ENCODE measurements at places on chromosomes 2 and 18.

DNA sequence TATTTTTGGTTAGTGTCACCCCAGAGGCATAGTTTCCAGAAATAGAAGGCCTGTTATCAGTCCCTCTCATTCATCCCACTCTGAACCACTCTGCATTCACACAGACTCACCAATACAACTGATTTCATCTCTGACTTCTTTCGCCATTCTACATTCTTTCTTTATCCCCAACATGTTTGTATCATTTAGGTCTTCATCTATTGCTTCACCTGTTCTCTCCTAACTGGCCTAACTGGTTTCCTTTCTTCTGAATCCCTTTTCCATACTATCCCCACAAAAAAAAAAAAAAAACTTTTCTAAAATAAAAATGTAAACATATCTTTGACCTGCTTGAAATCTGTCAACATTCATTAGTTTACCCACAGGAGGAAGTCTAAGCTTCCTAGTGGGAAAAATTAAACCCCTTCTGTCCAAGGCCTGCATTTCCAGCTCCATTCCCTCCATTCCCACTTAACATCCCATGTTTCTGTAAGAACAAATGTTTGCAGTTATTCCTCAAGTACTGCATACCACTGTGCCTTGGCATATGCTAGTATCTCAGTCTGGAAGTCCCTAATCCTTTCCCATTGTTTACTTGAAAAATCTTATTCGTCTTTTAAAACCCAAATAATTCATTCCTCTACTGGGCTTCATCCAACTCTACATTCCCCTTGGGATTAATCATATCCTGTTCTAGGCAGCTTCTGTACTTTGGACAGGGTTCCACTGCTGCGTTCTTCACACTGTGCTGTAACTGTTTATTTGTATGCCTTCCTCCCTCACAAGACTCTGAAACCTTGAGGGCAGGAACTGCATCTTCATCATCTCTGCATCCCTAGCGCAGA, 68.5 kb downstream of the FIGN start:
- DNase-seq: no peak

- no peak for DNase-seq
These were observed 324.2 kb downstream of the RAD51AP2 start for GRCh38 chr2:17194083-17194482.

DNA sequence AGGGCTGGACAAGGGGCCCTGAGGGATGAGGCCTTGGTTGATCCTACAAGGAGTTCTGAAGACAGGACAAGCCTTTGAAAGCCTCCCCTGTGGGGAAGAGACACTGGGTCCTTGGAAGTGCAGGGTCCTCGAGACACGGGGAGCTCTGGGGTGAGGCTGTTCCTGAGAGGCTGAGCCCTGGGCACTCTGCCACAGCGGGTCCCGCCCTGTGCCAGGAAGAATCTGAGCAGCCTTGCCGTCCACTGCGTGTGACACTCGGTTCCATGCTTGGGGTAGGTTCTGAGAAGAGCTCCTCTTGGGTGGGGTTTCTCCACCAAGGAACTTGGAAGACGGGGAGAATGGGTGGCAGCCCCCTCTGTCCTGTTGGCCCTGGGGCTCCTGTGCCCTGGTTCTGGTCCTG, 13.9 kb downstream of the SNTG2 start:
- DNase-seq: no peak

- DNase-seq: no peak
These were observed 115.9 kb downstream of the VAPA start for GRCh38 chr18:10029711-10030110.

GRCh38 chr2:83823229-83823628, 635.9 kb downstream of the SUCLG1 start:
- DNase-seq: no peak

DNA sequence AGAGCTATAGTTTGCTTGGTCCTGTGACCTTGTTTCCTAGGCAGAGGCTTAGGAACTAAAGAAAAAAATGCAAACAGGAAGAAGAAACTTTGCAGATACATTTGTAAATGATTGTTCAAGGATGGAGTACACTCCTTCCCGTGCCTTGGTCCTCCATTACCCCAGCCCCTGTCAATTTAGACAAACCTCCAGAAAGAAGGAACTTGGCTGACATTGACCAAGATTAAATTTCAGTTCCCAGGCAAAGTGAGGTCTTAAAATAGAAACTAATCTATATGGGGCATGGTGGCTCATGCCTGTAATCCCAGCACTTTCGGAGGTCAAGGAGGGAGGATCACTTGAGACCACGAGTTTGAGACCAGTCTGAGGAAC, 179.9 kb upstream of the FN1 start:
- DNase-seq: no peak

GRCh38 chr2:176934869-176935415, 277.7 kb upstream of the HNRNPA3 start:
- no peak for DNase-seq

DNA sequence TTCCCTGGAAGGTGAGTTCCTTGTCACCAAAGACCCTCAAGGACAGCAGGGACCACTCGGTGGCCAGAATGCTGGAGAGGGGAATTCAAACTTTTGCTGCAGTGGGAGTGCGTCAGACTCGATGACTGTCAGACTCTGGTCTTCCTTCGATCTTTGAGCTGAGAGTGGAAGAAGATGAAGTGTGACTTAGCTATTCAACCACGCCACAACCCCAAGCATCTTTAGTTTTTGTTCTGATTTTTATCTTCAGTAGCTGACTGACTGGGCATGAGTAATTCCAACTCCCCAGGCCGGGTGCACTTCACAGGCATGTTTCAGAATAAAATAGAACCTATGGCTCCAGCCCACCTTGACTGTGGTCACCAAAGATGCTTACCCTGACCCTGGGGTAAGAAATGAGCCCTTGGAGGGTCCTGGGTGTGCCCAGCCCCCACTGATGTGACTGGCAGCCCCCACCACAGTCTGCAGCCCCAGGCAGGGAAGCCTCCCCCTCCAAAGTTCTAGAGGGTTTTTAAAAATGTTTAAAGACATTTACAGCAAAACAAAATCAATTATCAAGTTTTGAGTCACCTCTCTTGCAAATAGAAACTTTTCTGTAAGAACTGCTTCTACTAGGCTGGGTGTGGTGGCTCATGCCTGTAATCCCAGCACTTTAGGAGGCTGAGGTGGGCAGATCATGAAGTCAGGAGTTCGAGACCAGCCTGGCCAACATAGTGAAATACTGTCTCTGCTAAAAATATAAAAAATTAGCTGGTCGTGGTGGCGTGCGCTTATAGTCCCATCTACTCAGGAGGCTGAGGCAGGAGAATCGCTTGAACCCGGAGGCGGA, 24.9 kb upstream of the YWHAQ start:
- no peak for DNase-seq

DNA sequence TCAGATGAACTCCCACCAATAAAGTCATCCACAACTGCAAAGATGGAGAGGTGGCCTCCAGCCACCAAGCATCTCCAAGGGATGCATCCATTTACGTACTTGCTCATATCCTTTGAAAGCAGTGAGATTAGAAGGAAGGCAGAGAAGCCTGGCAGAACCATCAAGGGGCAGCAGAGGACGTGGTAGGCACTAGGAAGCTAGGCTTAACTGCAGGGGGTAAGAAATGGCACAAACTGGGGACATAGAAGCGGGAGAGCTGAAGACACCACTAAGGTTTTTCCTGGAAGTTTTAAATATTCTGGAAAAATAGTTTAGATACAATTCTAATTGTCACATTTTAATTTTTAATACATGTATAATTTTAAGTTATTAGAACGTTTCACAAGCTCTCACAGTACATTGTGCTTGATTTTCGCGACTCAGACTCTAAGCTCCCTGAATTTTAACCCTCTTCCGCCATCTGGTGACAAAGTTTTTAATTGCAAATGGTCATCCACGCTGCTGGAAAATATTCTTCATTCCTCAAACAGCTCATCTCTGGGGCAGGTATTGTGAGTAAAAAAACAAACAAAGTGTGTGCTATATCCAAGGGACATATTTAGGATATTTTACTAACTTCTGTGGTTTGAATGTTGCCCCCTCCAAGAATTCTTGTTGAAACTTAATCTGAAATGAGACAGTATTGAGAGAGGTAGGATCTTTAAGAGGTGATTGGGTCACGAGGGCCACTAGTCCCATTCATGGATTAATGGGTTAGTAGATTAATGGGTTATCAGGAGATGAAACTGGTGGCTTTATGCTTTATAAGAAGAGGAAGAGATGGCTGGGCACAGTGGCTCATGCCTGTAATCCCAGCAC, 1.6 kb upstream of the PSTPIP2 start:
- no peak for DNase-seq

DNA sequence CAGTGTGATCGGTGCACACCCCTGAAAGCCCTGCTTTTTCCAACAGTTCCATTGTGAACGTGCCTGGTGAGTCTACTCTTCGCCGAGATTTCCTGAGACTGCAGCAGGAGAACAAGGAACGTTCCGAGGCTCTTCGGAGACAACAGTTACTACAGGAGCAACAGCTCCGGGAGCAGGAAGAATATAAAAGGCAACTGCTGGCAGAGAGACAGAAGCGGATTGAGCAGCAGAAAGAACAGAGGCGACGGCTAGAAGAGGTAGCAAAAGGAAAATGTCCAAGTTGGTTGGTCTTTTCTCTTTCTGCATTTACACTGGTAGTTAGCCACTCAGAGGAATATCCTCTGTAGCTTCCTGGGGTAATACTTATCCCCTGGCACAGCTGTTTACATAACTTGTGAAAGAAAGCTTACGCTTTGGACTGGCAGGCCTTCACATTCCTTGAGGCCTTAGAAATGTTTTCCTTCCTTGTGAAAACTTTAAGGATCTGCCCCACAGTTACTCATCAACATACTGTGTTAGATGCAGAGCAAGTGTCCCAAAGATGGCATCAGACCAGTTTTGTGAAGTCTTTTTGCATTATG, 146.6 kb downstream of the MAP4K4 start:
- DNase-seq: no peak

- DNase-seq: no peak
These were observed 104.8 kb upstream of the WDR75 start for GRCh38 chr2:189336276-189336975.

GRCh38 chr2:235543851-235544688, 50.2 kb downstream of the AGAP1 start:
- DNase-seq: no peak

DNA sequence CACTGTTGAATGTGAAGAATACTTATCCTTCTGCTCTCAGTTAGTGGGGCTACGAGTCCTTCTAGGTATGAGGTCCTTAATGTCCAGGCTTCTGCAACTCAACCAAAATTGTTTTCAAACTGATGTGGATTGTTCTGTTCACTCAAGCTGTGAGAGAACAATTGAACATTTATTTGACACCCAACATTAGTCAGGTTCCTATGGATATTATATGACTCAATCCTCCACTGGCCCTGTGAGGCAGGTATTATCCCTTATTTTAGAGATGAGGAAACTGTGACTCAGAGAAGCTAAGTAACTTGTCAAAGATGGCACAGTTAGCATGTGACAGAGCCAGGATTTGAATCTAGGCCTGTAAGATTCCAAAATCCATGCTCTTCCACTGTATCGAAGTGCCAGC, 1.2 kb upstream of the LYG2 start:
- no peak for DNase-seq

DNA sequence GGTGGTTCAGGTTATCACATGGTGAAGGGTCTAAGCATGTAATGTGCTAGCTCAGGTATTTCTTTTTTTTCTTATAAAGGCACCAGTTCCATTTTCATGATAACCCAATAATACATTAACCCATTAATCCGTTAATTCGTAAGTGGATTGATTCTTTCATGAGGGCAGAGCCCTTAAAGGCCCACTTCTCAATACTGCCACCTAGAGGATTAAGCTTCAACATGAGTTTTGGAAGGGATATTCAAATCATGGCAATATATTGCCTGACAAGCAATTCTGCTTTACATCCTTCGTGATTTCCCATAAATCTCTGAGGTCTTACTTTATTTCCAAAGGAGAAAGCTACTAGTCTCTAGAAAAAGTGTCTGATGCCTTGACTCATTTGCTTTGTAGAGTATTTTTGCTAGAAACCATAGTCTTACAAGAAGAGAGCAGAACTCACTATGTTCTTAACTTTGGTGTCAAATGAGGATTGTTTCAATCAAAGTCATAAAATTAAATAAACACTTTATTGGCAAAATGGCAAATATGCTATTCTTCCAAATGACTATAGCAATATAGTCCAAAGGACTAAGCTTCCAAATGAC, 271.3 kb downstream of the KCNS3 start:
- DNase-seq: no peak

- DNase-seq: no peak
These were observed 458.3 kb upstream of the CELF4 start for GRCh38 chr18:38023871-38024270.

DNA sequence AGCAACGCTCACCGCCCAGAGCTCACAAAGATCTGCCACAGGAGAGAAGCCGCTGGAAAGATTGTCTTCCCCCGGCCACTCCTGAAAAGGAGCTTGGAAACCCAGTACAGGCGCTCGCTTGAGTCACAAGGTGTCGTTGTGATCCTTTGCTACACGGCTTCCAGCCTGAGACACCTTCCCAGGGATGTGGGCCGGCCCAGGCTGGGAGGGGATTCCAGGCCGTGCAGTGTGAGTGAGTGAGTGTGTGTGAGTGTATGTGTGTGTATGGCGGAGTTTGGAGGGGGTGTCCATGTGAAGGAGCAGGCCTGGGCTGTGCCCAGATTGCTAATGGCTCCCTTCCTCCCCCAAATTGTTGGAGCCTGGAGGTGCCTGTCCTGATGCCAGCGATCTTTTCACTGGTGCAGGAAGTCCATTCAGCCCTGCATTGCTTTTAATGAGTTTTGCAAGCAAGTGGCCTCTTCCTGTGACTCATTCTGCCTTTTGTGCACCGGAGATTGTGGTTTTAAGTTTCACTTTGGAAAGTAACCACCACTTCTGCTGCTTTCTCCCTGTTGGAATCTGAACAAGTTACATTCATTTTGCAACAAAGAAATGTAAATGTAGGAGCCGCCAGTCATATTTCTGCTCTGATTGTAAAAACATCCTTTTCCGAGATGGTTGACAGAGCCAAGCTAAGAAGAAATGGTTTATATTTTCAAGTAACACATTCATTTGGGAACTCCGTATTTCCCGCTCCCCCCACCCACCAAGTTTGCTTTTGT, 83.7 kb downstream of the LPIN1 start:
- peak; percentile 6 for DNase-seq

DNA sequence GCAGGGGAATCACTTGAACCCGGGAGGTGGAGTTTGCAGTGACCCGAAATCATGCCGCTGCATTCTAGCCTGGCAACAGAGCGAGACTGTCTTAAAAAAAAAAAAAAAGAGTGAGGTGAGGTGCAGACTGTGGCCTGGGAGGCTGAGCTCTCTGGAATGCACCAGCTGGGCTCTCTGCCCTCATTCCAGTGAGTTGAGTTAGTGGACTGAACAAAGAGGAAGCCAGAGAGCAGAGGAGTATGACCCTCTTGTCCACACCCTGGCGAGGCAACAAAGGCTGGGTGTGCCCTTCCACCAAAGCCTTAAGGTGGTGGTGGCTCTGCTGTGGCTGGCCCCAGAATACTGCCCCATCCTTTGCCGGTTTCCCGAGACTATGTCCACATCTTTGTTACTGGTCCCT, 71.3 kb upstream of the ACKR3 start:
- DNase-seq: no peak

DNA sequence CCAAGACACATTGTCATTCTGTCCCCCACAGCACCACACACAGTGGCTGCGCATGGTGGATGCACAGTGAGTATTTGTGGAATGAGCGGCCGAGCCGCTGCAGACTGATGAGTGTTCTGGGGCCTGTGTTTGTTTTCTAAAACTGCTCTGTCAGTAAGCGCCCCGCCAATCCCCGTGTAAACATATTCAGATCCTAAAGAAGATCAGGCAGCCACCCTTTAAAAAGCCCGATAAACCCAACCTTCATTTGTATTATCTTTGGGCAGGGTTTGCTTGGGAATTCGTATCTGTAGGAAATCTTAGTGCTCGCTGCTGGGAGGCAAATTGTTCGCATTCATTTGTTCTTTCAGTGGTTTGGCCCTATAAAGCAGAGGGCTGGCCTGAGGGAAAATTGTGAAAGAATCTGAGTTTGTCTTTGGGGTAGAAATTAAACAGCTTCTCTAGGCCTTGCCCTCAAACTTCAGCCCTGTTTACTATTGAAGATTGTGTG, 68.6 kb downstream of the TGOLN2 start:
- DNase-seq: no peak

All from esophagus squamous epithelium (tissue), 5 donors.